Non-pigmented ciliary epithelial cell (primary cell): ENCODE measurements at places on chromosomes 5 and 9.

DNA sequence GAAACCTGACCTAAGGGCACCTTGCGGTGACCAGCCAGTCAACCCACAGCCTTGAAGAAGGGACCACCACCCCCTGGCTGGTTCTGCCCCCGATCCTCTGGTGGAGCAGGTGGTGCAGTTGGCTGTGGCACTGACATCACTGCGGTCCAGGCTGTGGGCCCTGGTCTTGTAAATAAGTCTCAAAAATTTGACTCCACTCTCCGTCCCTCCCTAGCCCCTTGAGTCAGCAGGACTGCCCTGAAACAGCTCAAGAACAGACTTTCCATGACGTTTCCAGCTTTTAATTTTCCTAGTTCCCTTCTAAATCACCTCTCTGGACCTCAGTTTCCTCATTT lies 134.8 kb upstream of the BOD1 start:
- no peak for DNase-seq

DNA sequence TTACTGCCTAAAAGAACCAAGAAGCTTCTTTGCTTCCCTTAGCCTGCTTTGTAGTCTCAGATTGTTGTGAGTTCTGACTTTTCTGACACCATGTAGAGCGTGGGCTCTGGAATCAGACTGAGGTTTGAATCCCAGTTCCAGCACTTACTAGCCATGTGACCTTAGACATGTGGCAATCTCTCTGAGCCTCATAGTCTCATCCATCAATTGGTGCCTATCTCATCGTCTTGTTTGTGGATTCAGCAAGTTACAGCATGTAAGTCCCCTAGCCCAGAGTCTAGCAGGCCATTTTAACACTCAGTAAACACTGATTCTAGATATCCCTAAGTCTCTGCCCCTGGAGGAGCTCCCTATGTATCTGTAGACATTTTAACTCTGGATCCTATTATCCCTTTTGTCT lies 94.7 kb downstream of the ANGPTL2 start:
- no peak for DNase-seq

GRCh38 chr9:88396836-88397577 lies 8.8 kb downstream of the SPIN1 start:
- DNase-seq, result no peak

DNA sequence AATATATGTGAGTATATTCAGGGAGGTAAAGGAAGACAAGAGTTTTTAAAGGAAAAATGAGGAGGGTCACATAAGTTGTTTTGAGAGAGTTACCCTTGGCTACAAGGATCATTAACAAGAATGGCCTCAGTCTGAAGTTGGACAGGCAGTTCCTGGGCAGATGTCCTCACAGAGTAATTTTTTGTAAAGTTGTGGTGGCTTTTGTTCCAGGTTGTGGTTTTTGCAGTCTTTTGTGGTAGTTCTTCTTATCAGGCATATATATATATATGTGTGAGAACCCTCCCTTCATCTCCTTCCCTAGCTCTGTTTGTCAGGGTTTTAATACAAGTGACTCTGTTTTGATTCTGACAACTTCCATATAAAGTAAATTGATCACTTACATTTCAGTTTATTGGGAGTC lies 60.0 kb downstream of the CSNK1G3 start:
- DNase-seq, result no peak

DNA sequence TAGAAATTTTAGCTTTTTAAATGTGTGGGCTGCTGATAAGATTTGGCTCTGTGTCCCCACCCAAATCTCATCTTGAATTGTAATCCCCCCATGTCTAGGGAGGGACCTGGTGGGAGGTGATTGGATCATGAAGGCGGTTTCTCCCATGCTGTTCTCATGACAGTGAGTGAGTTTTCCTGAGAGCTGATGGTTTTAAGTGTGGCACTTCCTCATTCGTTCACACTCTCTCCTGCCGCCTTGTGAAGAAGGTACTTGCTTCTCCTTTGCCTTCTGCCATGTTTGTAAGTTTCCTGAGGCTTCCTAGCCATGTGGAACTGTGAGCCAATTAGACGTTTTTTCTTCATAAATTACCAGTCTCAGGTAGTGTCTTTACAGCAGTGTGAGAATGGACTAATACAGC lies 127.8 kb upstream of the MVB12B start:
- DNase-seq, result no peak
